AG09319 (cell line): ENCODE measurements at places on chromosomes 4 and X.

DNA sequence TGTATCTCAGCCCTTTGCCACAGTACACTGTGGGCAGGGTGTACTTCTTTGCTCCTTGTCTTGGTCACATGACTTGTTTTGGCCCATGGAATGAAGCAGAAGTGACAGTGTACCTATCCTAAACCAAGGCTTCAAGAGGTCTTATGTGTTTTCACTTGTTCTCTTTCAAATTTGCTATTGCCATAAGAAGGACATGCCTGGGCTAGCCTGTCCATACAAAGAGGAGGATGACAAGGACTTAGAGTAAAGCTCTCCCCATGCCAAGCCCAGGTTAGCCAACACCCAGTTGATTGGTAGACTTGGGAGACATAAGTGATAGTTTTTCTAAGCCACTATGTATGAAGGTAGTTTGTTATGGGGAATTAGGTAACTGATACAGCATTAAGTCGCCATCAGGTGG, 141.1 kb upstream of the MID1 start:
- DNase-seq, result no peak

DNA sequence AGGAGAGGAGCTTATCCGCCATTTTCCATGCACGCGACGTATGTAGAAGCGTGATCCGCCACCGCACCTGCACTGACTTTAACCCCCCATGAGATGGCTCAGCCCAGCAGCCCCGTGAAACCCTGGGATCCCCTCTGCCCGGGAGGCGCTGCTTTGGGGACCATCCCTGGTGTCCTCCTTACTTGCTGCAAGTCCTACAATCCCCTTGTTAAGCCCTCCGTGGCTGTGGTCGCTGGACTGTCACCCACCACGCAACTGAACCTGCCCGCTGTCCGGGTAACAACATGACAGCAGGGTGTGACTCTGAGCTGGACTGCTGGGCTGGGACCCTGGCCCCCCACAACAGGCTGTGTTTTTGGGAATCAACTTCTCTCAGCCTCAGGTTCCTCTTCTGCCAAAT, 44.7 kb upstream of the MAN2B2 start:
- no peak for DNase-seq

DNA sequence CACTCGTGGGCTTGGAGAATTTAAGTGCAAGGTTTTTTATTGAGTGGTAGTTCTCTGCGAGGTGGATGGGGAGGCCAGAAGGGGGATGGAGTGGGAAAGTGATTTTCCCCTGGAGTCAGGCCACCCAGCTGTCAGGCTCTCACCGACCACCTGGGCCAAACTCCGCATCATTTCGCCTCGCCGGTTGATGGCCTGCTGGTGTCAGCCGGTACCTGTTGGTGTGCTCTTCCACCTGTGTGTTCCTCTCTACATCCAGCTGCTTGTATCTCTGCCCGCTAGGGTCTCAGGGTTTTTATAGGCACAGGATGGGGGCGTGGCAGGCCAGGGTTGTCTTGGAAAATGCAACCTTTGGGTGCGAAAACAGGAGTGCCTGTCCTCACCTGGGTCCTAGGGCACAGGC, 200.9 kb downstream of the DACH2 start:
- DNase-seq, result no peak

DNA sequence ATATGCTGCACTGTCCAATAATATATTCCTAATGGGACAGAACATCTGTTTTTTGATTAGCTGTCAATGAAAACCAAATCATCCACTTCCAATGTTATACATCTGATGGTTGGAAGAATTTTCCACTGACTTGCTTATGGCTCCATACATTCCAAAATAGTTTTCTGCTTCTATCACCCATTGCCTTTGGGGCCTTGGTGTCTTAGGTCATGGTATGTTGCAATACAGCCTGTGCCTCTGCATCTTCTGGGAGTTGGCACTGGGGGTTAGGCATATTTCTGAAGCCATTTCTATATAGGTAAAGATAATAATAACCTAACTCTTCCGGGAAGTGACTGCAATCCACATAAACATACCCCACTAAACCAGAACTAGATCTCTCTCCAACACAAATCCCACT, 53.2 kb upstream of the NR3C2 start:
- no peak for DNase-seq

DNA sequence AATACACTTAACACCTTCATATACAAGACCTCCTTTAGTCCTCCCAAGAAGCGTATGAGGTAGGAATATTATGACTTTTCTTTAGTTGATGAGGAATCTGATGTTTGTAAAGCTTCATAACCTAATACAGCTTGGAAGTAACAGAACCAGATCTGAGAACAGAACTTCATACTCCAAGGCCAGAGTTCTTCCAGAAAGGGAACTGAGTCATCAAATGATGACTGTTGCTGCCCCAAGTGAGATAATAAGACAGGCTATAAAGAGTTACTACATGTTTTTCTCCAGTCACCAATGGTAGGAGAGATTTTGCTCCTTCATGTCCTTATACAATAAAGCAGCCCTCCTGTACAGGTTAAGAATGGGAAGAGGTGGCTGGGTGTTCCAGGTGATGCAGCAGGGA, 74.3 kb upstream of the ANXA3 start:
- no peak for DNase-seq

DNA sequence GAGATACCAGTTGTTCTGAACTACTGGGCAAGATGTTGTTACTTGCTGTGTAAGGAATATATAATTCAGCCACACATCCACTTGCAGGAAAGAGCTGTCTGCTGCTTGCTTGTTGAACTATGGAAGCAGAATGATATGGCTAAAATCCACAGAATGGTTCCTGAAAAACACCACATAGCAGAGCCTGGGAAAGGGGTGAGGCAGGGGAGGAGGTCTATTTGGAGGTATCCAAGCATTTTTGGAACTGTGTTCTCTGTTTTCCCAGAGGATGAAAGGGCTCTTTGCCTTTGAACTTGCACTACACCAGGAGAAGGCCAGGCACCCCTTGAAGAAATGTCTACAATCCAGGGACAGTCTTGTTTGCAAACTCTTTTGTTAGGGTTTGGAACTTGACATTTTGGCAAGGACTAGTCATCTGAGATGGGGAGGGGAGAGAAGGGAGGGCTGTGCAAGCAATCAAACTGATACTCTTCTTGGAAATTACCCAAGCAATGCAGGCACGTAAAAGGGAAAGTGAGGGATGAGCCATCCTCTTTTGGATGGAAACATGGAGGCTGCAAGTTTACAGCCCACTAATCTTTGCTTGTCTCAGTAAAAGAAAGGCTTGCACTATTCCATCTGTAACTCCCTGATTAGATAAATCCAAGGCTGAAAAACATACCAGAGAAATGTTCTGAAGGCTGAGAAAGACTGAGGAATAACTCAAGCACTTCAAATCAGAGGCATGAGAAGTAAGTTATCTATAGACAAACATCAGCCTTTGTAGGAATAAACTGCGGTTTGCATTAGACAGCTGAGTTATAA, 141.0 kb downstream of the TSPAN5 start:
- no peak for DNase-seq

- no peak for DNase-seq
These were observed 427.6 kb downstream of the GBA3 start for GRCh38 chr4:23120374-23120773.

DNA sequence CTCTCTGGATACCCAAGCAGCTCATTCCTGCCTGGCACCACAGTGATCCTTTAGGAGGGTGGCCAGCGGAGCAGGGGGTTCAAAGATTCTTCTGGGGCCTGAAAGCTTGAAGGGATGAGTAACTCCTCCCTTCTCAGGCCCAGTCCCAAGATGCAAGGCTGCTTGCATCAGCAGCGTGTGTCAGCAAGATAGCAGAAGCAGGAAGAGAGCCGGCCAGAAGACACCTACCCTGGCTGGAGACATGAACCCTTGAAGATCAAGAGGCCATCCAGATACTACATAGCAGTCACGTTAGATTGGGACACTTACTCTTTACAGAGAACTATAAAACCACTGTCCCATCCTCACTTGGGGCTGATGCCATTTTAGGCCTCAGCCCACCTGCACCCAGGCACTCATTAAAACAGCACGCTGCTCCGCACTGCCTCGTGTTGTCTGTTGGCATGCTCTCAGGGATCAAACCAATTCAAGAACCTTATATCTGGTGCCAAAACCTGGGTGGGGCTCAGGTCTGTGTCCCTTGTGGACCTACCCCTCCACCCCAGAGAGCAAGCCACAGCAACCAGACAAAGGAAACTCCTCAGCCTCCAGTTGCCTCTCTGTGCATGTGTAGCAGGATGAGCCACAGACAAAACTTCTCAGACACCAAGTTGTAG, 6.5 kb downstream of the UGT2B17 start:
- no peak for DNase-seq

DNA sequence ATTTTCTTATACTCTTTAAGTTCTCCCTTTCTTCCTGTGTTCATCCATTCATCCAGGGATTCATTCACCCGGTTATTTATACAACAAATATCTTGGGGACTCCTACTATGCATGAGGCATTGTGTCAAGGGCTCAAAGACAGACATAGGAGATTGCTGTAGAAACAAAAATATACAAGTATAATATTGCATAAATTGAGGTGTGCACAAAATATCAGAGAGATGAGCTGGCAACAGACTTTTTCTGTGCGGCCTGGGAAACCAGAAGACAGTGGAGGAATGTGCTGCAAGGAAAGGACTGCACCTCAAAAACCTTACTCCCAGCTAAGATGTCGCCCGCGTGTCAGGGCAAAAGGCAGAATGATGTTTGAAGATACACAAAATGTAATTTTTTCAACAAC, 9.6 kb downstream of the OTOP1 start:
- no peak for DNase-seq

DNA sequence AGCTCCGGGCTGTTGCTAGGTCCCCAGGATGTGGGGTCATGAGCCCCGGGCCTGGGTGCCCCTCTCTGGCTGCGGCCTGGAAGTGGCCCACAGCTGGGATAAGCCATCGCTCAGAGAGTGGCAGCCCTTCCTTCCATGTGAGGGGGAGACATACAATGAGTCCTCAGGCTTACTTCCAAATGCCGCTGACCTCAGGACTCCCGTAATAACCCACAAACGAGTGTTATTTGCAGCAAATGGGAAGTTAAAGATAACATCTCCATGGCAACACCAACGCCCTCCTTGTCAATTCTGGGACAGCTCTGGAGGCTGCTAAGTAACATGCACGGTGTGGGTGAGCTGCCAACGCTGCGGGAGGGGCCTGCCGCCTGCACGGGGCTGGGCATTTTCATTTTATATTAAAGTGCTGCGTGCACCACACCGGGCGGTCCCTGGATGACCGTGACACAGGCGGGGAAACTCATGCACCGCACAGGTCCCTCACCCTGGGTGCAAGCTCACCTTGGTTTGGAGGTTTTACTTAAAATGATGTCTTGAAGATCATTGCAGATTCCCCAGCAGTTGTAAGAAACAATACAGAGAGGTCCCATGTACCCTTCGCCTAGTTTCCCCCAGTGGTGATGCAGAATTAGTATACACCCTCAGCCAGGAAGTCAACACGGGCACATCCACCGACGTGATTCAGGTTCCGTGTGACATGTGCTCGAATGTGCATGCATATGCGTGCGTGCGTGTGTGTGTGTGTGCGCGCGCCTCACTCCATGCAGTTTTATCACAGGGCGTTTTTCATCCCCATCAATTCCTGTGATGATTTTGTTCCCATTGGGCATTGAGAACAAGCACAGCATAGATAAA, 79.4 kb downstream of the ABLIM2 start:
- DNase-seq, result no peak

DNA sequence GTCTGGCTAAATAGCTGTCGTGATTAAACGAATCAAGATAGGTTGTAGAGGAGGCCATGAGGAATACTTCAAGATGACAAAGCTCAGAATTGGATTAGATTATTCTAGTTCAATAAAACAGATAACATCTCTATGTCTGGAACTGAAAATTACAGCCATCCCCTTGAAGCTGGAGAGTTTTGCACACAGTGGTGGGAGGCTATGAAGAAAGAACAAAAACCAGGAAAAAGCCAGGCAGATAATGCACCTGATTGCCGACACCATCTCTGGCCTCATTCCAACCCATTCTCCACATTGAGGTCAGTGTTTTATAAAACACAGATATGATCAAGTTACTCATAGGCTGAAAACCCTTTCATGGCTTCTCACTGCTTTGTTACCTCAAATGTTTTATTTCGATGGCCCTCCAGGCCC, 188.3 kb downstream of the RASL11B start:
- DNase-seq, result no peak

DNA sequence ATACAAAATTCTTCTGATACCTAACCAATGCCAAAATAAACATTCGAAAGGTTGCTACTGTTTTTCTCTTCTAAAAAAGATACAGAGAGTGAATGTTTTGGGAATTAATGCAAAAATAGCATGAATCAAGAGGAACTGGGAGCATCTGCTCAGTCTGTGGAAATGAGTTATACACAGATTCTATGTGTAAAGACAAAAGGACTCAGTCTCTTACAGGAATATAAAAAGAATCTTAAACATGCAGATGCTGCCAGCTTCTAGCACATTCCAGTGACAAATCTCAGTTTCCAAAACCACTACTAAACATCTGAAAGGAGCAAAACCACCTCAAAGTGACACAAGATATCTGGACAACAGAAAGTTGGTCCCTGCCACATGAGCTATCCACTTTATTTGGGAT, 55.0 kb downstream of the PAPSS1 start:
- no peak for DNase-seq

GRCh38 chr4:2048831-2049230, 10.3 kb upstream of the NAT8L start:
- DNase-seq, result no peak

- DNase-seq, result no peak
These were observed 1427.4 kb downstream of the PCDH7 start for GRCh38 chr4:32147446-32148085.

GRCh38 chr4:74625981-74626380, 168.3 kb downstream of the BTC start:
- no peak for DNase-seq
